GM20000 (cell line): ENCODE measurements at places on chromosomes 2 and 18.

DNA sequence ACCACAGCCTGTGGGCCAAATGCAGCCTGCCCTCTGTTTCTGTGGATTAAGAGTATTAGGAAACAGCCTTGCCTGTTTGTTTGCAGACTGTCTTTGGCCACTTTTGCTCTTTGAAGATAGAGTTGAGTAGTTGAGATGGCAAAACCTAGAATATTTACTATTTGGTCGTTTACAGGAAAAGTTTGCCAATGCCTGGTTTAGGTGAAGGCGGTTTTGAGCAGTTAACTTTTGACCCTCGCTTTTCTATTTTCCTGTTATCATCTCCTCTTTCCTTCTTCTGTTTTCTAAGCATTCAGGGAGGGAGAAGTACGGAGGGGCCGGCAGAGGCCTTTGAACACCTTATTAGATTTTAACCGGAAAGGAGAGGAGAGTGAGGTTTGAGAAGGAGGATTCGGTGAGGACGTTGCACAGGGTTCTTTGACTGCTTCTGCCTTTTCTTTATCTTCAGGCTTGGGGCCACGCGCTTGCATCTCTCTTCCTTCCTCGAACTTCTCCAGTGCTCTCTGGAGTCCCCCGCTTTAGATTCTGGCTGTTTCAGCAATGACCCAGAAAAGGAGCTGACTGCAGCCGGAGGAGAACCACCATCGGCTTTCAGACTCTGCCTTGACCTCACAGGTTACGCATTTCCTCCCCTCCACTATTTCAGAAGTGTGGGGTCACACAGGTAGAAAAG is 39.2 kb downstream of the IL1R2 start:
- no peak for DNase-seq

DNA sequence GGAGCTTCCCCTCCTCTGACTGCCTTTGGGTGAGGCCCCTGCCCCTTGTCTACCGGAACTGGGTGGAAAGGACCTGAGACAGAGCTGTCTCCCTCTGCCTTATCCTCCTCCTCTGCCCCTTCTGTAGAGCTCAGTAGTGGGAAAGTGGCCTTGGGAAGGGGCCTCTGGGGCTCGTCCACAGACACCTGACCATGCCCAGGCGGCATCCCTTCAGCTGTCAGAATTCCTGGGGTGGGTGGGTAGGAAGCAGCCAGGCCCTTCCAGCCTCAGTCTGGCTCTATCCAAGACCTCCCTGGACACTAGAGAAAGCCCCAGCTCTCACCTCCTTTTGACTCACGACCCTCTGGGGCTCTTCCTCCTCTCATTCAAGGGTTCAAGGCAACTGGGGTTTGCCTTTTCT is 35.6 kb downstream of the B3GNT2 start:
- no peak for DNase-seq

DNA sequence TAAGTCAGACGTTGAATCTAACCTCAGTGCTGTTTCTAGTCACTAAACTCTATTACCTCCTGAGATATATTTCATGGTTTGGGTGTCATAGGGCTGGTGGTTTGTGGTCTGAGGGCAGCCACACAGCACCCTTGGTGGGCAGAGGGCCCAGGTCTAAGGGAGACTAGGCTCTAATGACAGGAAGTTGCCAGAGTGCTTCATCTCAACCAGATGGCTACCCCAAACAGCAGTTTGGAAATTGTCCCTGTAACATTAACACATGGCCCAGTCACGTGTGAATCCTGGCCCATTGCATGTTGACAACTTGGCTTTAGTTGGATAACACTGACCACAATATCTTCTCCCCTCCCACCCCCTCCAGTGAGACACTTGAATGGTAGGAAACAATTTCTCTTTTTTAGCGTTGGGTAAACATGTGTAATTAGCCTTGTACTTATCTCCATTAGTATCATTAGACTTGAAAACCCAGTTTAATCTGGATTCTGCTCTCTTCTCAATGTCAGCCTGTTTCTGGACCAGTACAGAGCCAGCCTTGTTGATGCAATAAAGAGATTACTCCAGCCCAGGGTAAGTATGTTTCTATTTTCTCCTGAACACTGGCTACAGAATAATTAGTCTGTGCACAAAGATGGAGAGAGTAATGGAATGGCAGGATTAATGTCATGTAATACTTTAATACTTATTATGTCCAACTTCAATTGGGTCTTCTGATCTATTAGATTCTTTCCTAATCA is 187.8 kb upstream of the SIX3 start:
- DNase-seq = no peak

GRCh38 chr2:43890855-43891254 is 52.1 kb downstream of the ABCG8 start:
- DNase-seq = no peak

GRCh38 chr2:102337012-102337411 is 18.6 kb upstream of the IL18R1 start:
- DNase-seq = no peak

DNA sequence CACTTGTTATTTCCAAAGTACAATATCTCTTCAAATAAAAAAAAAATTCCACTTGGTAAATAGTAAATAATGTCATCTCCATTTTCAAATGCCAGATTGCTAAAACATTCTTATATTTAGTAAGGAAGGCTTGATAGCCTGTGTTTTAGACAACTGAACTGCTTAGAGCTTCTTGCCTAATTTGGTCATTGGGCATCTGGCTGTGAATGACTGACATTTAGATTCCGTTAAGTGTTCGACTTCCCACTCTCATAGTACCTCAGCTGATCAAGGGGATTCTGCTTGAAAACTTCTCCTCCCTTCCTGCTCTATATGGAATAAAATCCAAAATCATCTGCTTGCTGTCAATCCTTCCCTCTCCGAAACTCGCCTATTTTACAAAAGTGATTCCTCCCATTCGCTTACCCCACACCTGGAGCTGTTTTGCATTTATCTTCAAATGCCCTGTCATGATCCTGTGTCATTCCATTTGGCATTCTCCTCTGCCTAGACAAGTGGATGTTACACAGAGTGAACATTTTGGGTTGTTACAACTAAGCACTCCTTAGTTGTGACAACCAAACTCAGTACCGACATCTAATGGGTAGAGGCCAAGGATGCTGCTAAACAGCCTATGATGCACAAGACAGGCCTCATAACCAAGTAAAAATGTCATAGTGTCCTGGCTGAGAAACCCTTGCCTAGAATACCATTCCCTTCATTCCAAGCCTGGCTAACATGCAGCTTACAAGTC is 181.0 kb downstream of the CDH2 start:
- no peak for DNase-seq

GRCh38 chr18:30652387-30652786 is 390.2 kb downstream of the DSC3 start:
- DNase-seq = no peak

- DNase-seq = no peak
These were observed 41.2 kb upstream of the PEX13 start for GRCh38 chr2:60976256-60976850.

DNA sequence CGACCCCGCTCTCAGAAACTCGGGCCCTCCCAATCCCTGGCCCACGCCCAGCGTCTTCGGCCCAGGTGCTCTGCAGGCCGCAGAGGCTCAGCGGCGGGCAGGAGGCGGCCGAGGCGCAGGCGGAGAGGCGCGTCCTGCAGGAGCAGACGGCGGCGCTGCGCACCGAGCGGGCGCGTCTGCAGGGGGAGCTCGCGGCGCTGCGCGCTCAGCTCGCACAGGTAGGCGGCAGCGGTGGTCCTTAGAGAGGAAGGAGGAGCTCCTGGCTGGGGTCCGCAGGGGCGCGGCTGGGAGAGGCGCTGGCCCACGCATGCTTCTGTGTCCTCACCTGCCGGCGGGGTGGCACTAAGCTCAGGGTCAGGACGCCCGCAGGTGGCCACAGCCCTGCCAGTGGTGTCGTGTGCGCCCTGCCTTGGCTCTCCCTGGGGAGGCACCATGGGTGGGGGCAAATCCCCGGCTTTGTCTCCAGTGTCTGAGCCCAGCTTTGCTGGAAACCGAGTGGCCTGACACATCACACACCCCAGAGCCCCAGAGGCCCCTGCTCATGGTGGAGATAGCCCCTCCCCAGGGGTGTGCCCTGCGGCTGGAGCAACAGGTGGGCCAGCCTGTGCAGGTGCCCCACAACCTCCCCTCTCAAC is 14.9 kb upstream of the SNED1 start:
- DNase-seq = peak; percentile 69

DNA sequence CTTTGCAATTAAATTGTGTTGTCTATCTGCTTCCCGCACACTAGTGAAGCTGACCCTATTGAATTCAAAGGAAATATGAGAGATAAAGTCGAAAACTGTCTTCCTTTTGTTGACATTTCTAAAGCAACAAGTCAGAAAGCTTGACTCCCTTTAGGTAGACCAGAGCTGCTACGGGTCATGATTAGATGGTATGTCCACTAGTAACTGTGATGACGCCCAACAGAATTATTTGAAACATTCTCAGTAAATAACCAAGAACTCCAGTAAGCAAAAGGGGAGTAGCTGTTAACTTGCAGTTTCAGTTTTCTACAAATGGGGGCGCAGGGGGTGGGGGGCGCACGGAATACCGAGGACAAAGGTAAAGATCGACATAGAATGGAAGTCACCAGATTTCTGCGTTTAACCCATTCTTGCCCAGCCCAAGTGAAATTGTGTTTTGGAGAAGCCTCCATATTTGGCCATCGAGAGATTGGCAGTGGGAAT is 56.4 kb downstream of the CRIM1 start:
- DNase-seq = no peak

DNA sequence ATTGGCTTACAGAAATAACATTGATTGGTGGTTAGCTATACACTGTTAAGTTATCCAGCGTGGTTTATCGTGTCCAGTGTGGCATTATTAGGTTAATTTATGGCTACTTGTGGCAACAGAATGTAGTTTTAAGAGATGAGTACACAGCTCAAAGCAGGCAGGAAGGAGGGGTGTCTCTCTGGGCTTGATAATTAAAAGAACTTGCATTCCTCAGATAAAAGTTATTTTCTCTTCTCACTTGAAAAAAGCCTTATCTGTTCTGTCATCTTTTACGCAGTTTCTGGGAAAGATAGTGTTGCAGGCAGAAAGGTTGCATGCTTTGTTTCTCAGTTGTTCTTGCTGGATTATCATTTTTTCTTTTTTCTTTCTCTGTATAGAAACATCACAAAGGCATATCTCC is 154.4 kb upstream of the COL3A1 start:
- DNase-seq = no peak

DNA sequence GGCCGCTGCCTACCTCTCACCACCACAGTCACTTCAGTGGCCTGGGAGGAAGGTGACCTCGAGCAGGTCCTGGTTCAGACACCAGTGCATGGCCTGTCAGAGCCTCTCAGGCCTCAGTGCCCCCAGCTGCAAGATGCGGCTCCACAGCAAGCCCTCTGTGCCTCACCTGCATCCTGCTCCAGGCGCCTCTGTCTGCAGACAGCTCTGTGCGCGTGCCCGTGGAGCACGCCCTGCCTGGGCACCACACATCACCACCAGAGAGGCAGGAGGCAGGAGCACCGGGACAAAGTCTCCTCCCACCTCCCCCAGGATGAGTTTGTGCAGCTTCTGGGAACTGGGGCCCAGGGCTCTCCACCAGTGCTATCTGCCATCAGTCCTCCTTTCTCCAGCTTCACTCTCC is 98.7 kb downstream of the TFCP2L1 start:
- DNase-seq = no peak

DNA sequence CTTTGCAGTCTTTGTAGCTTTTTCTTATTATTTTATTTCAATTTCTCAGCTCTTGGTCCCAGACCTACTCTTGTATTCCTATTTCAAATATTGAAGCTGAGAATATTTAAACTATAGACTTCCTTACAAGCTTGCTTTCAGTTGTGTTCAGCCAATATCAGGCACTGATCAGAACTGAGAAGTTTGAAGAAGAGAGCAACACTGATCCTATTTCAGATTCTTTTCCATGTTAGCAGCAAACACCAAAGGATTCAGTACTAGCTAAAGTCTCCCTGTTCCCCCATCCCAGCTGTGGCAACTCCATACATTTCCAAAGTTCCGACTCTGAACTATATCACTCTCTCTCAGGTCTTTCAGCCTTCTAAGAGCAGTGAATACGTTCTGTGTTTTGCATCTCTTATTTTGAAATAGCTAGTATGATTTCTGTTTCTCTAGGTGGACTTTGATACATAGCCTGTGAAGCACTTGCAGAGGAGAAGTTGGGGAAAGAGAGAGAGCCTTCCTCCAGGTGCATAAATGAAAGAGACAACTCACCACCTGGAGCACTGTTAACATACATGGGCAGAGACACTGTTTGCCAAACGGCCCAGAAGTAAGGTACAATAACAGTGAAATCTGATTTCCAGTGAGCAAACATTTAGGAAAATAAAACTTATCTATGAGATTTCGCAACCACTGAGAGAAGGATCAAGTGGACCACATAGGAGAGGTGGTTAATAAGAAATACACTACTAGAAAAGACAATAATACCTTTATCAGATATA is 135.0 kb upstream of the ZNF804A start:
- DNase-seq = no peak

GRCh38 chr2:16329421-16329820 is 336.2 kb downstream of the CYRIA start:
- DNase-seq = no peak
